ENCODE measurements at places on chromosomes 7 and 10. TPM values are rescaled to one million over a fixed set of nuclear protein-coding genes. Genes with fewer than 3 reads are reported as not detected.

DNA sequence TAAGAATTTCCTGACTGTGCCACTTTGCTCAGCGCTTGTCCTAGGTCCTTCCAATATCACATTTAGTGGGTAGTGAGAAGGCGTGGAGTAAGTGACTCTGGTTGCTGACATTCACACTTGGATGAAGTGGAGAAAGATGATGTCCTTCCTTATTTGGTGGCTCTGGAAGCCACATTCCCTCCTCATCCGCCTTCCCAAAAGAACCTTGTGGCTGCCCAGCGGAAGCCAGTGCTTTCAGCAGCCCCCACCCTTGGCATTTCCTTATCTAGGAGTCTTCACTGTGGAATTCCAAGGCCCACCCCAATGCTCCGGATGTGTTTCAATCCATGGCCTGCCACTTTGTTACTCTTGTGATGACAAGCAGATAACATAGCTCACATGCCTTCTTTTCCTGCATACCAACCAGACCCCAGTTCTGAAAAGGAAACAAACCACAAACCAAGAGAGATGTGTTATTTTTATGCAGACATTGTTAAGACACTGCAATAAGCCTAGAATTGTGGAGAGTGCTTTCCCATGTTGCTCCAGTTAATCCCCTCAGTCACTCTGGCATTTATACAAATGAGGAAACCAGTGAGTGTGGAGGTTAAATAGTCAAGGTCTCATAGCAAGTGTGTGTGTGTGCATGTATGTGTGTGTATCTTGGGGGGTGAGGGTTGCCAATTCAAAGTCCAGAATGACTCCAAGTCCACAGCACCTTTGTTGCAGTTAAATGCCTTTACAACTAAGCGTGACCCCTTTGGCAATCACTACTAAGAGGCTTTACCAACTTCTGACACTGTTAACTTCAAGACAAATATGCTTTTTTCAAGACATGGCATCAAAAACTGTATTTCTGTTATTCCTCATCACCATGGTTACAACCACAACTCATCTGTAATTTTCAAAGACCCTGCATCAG, 10.3 kb upstream of the ANKRD1 start:
- DNase-seq: no peak

GRCh38 chr7:124996778-124997177, 67.2 kb upstream of the POT1 start:
- no peak for DNase-seq

DNA sequence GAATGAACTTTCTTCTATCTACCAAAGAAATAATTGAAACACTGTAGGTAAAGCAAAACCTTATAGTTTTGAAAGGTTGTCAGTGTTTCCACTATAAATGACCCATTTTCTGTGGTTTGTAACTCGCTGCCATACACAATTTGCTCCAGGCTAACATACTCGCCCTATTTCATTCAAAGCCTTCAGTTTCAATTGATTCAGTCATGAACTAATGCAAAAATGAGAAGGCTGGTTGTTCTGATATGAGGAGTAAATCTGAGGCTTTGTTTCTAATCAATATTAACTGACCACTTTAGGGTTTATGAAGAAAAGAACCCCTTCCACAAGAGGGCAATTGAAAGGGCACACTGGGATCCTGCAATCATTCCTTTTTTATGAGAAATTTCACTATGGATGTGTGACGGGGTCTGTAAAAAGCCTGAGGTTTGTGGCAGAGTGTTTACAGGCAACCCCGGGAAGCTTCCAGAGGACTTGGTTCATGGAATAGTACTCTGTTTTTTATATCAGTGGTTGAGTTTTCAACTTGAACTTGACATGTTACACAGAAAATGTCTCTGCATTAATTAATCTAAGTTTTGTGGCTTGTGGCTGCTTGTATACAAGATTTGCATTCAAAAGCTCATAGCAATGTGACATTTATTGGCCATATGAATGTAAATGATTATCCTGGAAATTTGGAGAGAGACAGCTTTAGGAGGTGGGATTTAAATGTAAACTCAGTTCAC, 133.2 kb downstream of the NRP1 start:
- no peak for DNase-seq

The HOXA13 gene
- 0.03 TPM for polyA plus RNA-seq

Data from forelimb muscle (tissue), 1 donor.